ENCODE measurements at places on chromosomes 5 and 9.

DNA sequence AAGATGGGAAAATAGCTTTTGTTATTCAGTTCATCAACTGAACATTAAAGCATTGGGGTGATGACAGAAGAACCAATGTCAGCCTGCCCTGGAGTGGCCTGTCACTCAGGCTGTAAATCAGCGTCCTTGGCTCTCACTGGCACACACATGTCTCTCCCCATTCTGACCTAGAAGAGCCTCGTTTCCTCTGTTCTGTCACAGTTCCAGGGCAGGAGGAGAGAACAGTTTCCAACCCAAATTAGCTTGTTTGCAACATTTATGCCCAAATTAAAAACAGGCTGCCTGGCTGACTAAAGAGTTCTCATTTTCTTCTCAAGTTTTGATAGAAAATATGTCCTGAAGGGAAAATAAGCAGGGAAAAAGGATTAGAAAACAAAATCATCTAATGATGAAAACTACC, 520.1 kb downstream of the CHSY3 start:
- DNase-seq, result no peak

DNA sequence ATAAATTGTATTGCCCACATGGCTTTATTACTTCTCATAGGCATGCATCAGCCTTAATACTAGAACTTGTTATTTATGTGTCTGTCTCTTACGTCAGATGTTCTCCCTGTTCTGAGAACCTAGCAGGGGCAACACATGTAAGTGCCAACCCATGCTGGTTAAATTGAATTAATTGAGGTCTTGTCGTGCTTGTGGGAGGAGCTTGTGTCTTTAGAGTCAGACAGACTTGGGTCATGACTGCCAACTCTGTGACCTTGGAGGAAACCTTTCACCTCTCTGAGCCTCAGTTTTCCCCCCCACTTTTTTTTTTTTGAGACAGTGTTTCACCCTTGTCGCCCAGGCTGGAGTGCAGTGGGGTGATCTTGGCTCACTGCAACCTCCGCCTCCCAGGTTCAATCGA, 2.2 kb upstream of the MEGF9 start:
- DNase-seq, result no peak

DNA sequence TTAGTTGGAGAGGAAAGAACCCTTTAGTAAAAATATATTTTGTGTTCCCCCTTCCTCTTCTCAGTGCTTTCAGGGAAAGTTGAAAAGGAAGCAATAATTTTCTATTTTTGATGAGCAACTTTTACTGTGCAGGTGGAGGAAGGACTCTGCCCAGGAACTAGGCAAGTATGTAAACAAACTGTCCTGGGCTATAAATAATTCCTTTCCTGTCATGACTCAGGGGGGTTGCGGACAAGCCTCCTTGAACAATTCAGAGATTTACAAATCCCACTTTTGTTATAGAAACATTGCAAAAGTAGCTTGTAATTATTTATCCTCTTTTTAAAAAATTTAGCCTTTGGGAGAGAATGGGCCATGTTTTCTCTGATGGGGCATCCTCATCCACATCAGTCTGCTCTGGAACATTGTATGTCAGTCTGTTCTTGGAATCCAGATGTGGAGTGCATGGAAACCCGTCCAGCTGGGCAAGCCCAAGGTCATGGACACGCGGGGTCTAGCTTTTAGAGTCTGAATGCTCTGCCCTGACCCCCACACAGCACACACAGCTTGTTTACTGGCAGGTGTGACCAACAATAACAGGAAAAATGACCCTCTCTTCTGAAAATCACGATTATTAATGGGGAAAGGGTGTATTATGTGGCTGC, 127.6 kb downstream of the GADD45G start:
- no peak for DNase-seq

- DNase-seq, result no peak
Measured at GRCh38 chr5:54590824-54591223, 73.3 kb downstream of the SNX18 start.

DNA sequence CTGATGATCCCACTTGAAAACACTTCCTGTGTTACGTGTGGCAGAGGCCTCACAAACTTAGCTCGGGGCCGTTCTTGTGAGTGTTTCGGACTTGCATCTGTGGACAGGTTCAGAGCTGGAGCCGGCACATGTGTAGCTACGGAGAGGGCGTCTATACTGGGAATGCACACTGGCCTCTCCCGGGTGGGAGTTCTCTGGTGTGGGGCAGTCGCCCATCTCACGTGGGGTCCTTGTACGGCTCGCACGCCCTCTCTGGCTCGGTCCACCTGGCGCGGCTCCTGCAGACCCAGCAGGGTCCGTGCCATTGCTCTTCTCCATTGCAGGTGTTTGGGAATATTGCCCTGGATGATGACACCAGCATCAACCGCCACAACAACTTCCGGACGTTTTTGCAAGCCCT, 197.9 kb downstream of the CACNA1B start:
- DNase-seq, result no peak

- DNase-seq, result no peak
Measured at GRCh38 chr9:9557804-9558334, 1054.9 kb downstream of the PTPRD start.

DNA sequence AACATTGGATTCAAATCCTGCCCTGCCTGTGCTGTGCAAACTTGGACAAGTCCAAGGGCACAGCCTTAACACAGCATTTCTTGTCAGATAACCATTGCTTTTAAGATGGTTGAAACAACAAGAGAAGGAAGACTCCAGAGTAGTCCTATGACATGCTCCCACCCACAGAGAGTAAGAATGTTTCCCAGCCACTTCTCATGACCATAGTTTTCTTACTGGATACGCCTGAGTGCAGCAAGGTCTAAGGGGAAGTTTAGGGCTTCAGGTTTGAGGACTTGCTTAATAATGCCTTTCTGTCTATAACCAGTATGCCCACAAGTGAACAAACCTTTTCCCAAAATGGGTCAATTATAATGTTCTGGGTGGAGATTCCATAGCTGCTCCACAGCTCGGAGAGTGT, 126.4 kb downstream of the SLF1 start:
- no peak for DNase-seq

DNA sequence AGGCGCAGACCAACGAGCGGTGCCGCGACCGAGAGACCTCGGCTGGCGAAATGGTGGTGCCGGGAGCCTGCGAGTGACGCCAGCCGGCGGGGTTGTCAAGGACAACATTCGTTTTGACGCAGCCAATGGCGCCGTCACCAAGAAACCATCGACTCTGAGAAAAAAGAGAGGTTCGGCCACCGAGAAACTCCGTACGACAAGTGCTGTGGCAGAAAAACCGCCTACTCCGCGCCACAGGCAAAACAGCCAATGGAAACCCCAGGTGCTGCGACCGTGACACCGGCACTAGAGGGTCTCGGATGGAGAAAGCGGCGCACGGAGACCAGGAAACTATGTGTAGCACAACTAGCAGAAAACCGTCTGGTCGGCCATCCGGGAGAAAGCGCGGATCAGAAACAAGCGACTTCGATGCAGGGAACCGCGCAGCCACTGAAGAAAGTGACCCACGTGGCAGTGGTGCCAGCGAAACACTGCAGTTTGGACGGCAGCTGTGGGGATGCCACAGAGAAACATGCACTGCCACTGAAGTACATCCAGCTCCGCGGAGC, 88.8 kb downstream of the ANXA2R start:
- DNase-seq, result peak; percentile 76

DNA sequence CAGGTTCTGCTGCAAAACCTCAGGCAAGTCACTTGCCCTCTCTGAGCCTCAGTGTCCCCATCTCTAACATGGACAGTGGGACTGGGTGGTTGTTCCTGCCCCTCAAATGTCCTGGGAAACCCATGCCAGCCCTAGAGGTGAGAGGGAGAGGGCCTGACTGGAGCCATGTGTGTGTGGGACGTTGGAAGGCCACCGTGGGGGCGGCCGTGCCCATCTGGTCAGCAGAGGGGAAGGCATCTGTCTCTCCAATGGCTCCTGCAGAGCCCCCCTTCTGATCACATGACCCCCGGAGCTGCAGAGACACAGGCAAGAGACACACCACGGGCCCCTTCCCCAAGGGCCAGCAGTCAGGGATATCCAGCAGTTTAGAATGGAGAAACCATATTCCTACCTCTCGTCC, 1.7 kb downstream of the DNM1 start:
- DNase-seq, result no peak

DNA sequence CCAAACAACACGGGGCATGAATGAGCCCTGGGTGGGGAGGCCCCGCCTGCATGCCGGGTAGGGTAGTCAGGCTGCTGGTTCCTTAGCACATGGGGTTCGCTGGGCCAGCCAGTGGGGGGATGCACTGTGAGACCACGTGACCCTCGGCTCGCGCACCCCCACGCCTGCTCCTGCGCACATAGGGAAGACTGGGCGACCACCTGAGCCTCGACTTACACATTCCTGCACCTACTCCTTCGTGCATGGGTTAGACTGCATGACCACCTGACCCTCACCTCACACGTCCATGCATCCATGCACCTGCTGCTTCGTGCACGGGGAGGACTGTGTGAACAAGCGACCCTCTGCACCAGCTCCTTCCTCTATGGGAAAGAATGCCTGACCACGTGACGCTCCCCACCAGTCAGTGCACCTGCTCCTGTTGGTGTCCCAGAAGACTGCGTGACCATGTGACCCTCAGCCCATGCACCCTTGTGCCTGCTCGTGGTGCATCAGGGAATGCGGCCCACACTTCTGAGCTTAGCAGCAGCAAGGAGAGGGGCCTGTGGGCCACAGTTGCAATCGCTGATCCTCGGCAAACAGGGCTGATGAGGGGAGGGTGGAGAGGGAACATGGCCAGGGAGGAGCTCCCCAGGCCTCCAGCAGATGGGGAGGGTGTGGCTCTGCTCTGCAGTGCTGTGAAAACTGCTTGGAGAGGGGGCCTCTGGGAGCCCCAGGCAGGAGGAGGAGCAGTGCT, 18.1 kb downstream of the LPCAT1 start:
- no peak for DNase-seq

DNA sequence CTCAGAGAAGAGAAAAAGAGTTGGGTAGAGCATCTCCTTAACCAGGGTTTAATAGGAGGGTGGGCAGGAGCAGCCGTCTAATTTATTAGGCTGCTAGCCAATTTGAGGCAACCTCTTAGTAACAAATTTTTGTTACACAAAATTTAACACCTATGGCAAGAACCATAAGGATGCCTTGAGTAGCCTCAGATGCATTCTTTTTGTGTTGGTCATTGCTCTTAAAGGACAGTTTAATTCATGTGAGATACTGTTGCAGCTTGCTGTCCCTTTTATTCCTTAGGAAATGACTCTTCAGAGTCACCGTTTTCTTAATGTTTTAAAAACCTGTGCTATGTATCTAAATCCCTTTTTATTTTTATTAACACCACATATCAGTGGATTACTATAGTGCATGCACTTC, 255.1 kb downstream of the MAST4 start:
- DNase-seq, result no peak

- no peak for DNase-seq
Measured at GRCh38 chr9:138101444-138102234, 224.1 kb downstream of the CACNA1B start.

GRCh38 chr5:107563959-107564544, 106.7 kb downstream of the EFNA5 start:
- DNase-seq, result no peak

GRCh38 chr5:142922223-142922952, 152.2 kb downstream of the ARHGAP26 start:
- DNase-seq, result no peak

GRCh38 chr9:69572611-69573010, 99.6 kb downstream of the APBA1 start:
- no peak for DNase-seq

- peak; percentile 41 for DNase-seq
Measured at GRCh38 chr9:297104-297972, 82.7 kb downstream of the DOCK8 start.

GRCh38 chr5:159548517-159548916, 218.2 kb upstream of the IL12B start:
- no peak for DNase-seq

DNA sequence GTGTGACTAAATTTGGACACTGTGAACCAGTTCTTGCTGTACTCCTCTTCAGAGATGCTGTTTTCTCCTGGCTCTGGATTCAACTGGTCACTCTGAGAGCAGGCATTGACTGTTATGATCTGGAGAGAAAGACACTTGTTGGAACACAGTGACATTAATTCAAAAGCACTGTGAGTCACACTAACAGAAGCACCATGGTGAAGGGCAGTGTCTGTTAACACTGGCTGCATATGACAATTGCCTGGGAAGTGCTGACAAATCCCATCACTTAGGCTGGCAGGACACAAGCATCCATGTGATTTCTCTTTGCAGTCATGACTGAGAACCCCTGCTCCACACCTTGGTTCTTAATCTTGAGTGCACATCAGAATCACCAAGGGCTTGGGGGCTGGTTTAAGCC, 132.4 kb downstream of the TRPM6 start:
- no peak for DNase-seq

Measured in stimulated activated naive CD8-positive, alpha-beta T cell treated with anti-CD3 and anti-CD28 coated beads, Interleukin-15, Interleukin-2, amounts not matched to agents 100 U/mL and 50 U/mL, for 24 hours (primary cell).